HT-29 (cell line): ENCODE measurements at places on chromosomes 13 and 19. TPM values are rescaled to one million over a fixed set of nuclear protein-coding genes. Genes with fewer than 3 reads are reported as not detected.

Gene FOSB
- 218 and 253 TPM in 2 replicates for total RNA-seq

Gene PEAK3
- total RNA-seq: not detected in 2 replicates

Gene AMER2
- not detected in 2 replicates for total RNA-seq

Gene BEST2
- 0.37 and 0.48 TPM in 2 replicates for total RNA-seq

Gene AXL
- total RNA-seq: 1.5 and 1.7 TPM in 2 replicates

GRCh38 chr19:14139944-14140343 lies 3.6 kb upstream of the ASF1B start:
- DNase-seq: no peak

DNA sequence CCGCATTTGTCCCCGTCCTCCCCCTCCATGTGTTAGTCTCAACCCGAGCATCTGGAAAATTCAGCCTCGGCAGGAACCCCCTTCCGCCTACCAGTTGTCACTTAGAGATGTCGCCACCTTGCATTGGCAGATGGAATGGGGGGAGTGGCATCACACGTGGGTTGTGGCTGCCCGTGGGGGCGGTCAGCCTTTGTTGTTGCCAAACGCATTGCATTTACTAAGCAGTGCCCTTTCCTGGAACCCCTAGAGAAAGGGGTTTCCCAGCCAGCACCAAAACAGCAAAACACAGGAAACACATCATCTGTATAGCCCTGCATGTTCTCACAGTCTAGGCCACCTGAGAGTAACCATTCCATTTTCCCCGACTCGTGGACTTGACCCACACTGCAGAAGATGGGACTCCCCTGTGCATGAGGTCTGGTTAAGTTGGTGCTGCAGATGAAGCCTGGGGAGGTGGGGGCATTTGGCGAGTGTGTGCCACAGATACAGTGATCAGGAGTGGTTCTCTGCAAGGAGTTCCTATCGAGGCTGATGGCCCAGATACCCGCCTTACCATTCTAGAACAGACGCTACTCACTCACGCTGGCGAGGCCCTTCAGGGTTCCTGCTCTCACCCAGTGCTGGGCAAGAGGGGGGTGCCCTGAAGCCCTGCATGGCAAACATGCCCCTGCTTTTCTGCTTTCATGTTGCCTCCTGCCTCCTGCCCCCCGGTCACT lies 38.3 kb downstream of the TMED1 start:
- DNase-seq: no peak

DNA sequence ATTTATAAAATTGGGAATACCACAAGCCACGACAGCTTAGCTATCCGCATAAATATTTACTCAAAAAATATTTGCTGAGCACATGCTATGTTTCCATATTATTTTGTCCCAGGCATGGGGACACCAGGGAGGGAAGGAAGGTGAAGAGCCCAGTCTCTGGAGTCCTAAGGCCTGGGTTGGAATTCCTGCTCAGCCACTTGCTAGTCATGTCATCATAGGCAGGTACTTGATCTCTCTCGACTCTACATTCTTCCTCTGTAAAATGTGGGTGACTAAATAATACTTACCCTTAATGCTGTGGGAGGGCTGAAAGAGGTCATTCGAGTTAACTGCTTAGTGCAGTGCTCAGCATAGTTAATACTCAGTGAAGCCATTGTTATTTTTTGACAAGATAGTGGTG lies 4.3 kb upstream of the RNASEH2B start:
- DNase-seq: no peak

GRCh38 chr19:38898788-38899446 lies 501 bp downstream of the SIRT2 start:
- DNase-seq: peak; percentile 55

DNA sequence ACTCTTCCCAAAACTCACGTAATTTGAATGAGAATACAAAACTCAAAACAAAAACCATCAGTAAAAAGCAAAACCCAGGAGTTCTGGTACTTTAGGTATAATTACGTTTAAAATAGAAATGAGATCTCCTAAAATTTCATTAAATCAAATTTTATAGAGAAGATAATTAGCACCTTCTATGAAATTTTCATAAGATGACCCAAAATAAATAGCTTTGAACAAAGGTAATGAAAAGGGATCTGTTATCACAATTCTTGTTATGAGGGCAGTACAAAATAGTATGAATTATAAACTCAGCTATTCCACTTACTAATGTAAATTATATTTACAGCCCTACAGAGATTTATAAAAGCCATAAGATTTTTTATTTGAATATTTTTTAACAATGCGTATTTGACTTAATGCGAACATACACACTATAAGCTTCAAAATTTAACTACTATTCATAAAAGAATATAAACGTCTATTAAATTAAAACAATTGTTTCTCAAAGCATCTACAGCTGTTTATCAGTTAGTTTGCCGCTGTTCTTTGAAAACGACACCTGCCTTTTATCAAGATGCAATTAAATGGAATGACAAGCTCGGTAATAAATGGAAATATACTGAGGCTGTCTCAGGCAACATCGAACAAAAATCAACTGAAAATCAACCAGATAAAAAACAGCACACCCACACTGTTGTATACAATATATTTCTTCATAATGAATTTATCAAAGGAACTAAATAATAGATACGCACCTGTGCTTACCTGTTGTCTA lies 63.8 kb downstream of the KCNRG start:
- peak; percentile 50 for DNase-seq

DNA sequence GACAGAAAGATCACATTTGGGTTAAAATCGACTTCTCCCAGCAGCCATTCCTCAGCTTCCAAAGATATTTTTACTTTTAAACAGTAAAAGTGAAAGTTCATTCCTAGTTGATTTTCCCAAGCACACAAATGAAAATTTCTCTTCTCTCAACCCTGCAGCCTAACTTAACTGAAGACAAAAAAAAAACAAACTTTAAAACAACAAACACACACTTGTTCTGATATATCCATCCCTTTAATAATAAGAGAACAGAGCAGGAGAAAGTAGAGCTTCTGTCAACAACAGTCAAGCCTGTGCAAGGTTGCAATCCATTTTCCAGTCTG lies 72.9 kb downstream of the STK24 start:
- no peak for DNase-seq

DNA sequence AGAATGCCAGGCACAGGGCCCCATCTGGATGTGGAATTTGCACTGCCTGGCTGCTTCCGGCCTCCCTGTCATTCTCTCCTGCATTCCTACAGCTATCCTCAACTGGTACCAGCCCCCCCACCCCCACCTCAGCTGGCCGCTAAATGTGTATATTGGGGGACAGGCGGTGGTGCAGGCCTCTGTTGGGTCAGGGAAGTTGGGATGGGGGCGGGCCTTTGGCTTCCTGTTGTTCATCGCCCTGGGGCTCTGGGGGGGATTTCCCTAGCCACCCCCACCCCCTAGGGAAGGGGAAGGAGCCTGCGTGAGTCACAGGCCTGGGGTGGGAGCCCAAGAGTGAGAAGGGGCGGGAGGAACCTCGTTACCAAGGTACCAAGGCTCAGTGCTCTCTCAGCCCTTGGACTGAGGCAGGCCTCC lies 10.6 kb downstream of the POU2F2 start:
- no peak for DNase-seq

DNA sequence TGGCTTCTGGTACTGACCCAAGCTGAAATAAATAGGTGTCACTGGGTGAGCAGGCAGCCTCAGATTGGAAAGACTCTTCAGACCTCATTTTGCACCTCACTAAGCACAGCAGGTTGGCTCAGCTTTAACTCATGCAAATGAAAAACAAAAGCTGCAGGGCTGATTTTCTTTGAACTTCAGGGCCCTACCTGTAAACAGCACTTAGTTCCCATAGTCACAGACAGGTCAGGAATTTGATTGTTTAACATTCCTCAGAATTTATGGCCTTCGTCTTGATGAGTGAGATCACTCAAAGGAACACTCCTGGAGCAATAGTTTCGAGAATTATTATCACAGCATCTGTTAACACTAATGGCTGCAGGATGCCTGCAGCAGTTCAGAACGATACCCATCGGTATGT lies 718.5 kb downstream of the EFNB2 start:
- peak; percentile 79 for DNase-seq

GRCh38 chr19:49415102-49415809 lies 8.0 kb downstream of the PTH2 start:
- DNase-seq: no peak

GRCh38 chr19:17074634-17075034 lies 618 bp downstream of the HAUS8 start:
- no peak for DNase-seq

DNA sequence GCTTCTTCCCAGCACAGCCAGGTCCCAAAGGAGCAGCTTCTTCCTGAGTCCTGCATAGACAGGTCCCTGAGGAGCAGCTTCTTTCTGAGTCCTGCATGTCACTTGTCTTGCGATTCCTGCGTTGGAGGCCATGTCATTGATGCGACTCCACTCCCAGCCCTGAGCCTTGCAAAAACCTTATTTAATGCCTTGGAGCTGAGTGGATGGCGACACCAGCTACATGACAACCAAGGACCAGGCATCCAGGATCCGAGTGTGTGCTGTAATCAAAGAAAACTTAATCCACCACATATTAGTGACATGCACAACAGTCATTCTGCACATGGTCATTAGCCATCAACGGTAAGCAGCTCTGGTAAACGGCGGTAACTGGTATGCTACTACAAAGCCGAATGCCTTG lies 315.8 kb downstream of the TEX29 start:
- no peak for DNase-seq

DNA sequence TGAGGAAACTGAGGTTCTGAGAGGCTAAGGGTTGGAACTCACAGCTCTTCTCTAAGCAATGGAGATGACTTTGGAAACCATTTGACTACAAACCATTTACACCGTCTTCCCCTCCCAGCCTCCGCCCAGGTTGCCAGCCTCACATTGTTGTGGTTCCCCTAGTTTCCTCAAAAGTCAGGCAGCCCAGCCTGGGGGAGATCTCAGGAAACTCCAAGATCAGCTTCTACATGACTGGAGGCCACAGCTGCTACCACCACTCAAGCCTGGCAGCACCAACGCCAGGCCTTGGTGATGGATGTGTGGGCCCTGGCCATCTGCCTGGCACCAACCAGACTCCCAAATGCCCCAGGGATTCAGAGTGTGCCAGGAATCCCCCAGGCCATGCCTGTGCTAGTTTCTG lies 207.9 kb downstream of the TSHZ3 start:
- DNase-seq: no peak

DNA sequence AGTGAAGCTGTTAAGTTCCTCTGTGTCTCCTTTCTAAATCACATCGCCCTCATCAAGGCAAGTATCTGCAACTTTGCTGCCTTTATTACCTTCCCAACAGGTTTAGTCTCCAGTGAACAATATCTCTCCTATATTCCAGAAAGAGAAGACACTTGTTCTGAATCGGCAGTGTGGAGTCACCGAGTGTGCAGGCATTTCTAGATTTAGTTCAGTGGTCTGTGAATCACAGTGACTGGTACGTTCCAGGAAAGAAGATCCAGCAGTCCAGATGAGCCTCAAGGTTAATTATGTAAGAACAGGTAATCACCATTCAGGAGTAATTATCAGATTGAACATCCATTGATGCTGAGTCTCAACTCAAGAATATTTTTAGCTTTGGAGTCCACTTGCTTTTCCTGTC lies 497.0 kb downstream of the FOXO1 start:
- DNase-seq: no peak

GRCh38 chr13:76813891-76814290 lies 72.3 kb downstream of the KCTD12 start:
- DNase-seq: peak; percentile 89

DNA sequence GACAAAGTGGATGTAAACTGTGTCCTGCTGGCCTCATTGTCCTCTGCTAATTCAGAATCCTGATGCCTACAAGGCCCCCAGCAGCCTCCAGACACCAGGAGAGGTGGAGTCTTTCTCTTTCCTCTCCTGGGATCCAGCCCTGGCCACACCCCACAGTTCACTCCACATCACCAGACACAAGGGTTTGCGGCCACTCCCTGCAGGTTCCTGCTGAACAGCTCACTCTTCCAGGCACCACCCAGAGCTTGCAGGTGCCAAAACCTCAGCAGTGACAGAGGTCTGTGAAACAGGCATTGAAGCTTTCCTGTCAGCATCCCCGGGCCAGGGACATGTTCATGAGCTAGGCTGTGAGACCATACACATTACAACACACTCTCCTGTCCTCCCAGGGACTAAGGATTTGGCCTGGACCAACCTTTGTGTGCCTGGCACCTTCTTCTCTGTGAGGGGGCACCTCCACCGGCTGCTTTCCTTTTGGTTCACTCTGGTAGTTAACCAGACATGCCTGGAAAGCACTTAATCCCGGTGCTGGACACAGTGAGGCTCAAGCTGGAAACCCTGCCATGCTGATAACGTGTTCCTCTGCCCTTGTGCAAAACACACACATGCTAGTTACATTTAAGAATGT lies 11.1 kb upstream of the ATP12A start:
- peak; percentile 40 for DNase-seq

GRCh38 chr13:51147732-51148131 lies 36.7 kb upstream of the C13orf42 start:
- no peak for DNase-seq
